NT2/D1 (cell line): ENCODE measurements at places on chromosomes 16 and 17.

GRCh38 chr16:24736758-24737157 lies 7.3 kb downstream of the TNRC6A start:
- no peak for DNase-seq

DNA sequence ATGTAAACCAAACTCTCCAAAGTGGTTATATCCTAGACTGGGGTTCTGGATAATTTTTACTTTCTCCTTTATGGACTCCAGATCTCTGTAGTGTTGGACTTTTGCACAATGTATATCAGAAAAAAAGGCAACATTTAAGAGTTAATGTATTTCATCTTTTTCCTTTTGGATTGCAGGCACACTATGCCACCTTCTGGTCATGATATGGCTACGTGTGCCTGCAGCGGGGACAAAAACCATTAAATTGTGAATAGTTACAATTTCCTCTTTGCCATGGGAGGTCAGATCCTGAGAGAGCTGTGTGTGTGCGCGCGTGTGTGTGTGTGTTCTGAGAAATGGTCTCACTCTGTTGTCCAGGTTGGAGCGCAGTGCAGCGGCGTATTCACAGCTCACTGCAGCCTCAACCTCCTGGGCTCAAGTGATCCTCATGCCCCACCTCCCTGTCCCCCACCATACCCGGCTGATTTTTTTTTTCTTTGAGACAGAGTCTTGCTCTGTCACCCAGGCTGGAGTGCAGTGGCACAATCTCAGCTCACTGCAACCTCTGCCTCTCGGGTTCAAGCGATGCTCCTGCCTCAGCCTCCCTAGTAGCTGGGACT lies 4.3 kb upstream of the SGF29 start:
- no peak for DNase-seq

DNA sequence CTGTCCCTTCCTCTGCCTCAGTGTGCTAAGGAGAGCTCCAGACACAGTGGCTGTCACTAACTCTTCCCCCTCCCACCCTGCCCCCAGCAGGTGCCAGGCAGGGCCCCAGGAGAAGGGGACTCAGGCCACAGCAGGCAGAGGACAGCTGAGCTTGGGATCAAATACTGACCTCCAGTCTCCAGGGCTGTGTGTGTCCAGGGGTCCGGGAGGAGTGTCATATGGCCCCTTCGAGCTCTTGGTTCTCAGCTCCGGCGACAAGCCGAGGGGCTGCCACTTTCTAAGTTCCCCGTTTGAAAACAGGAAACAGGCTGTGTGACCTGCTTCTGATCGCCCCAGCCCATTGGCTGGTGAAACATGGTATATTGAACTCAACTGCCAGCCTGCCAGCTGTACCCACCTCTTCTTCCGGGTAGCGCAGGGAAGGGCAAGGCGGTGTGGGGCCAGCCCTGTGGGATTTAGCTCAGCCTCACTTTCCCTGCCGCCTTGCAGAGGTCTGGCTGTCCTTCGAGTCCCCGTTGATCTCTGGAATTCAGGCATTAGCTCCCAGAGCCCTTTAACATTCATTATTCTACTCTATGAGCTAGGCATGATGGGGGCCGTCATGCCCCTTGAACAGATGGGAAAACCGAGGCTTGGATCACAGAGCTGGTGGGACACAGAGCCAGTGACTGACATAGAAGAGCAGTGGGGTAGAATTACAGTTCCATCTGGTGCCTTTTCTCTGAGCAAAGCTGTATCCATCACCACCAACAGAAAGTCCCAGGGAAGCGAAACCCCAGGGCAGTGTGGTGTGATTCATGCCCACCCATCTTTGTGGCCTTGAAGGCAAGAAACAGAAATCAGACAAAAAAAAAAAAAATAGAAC lies at the start of gene SNX20:
SNX20 (minus strand) TSS at position 292 of the 865 bp plus-strand sequence. CDS start 3,786 bp downstream, outside the sequence.
- DNase-seq: no peak

DNA sequence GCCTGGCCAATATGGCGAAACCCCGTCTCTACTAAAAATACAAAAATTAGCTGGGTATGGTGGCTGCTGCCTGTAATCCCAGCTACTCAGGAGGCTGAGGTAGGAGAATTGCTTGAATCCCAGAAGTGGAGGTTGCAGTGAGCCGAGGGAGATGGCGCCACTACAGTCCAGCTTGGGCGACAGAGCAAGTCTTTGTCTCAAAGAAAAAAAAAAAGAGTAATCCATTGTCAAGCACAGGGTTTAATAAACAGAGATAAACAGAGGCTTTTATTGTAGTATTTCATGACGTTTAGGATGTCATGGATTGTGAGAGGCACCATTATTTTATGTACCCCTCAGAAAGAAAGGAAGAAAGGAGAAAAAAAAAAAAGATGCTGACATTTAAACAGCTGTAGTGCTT lies 75.2 kb upstream of the RNU2-1 start:
- DNase-seq: no peak

DNA sequence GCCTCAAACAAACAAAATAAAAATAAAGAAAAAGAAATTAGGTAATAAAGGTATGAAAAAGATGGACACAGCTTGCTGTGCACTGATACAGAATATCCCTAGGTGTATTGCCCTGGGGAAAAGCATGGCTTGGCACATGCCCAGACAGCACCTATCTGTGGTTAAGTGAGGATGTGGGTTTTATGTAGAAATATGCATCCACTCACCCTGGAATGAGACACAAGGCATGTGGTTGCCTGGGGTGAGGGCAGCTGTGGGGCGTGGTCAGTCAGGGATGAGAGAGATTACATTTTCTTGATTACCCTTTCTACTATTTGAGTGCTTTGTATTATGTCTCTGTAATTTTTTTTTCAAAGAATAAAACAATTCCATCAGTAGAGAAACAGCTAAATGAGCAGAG lies 6.9 kb downstream of the PLLP start:
- DNase-seq: no peak

- no peak for DNase-seq
These were observed 143.8 kb upstream of the RPL38 start for GRCh38 chr17:74059479-74060240.

- no peak for DNase-seq
These were observed 54.4 kb downstream of the BPTF start for GRCh38 chr17:67879662-67880061.

DNA sequence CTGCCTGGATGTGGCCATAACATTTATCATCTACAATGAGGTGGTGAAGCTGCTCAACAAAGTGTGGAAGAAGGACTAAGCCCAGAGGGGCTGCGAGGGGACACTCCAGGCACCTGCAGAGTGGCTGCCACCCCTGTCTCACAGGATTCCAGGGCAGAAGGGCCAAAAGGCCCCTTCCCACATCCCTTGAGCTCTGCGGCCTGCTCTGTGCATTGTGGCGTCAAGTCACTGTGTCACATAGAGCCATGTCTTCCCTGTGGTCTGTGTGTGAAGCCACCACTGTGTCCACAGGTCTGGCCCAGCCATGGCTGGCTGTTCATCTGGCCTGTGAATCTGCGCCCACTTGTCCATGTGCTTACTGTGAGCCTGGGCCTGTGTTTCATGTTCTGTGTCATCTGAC lies 1714.6 kb downstream of the TP53TG3F start:
- DNase-seq: no peak

- DNase-seq: no peak
These were observed 11.4 kb downstream of the SCGB1C2 start for GRCh38 chr17:148757-149156.

GRCh38 chr16:64174327-64174726 lies 947.5 kb downstream of the CDH11 start:
- DNase-seq: no peak

DNA sequence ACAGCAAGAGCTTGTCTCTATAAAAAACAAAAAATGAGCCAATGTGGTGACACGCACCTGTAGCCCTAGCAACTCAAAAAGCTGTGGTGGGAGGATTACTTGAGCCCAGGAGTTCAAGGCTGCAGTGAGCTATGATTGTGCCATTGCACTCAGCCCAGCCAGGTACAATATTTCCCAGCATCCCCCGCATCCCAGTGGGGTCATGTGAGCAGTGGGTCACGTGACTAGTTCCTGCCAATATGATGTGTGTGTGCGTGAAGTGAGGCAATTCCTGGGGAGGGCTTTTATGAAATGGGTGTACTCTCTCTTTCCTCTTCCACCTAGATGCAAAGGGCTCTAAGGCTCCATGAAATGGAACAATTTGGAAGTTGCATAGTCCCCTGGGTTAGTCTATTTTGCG lies 81.3 kb downstream of the GSG1L start:
- DNase-seq: no peak

- no peak for DNase-seq
These were observed 139.4 kb downstream of the C16orf78 start for GRCh38 chr16:49513040-49513439.

GRCh38 chr17:38415250-38416194 lies 12.7 kb upstream of the ARHGAP23 start:
- DNase-seq: no peak

GRCh38 chr16:62254372-62254771 lies 218.1 kb upstream of the CDH8 start:
- no peak for DNase-seq

- DNase-seq: no peak
These were observed 580 bp downstream of the BCAR1 start for GRCh38 chr16:75250809-75251279.

- DNase-seq: no peak
These were observed 1.7 kb upstream of the SLC47A1 start for GRCh38 chr17:19531780-19532501.

DNA sequence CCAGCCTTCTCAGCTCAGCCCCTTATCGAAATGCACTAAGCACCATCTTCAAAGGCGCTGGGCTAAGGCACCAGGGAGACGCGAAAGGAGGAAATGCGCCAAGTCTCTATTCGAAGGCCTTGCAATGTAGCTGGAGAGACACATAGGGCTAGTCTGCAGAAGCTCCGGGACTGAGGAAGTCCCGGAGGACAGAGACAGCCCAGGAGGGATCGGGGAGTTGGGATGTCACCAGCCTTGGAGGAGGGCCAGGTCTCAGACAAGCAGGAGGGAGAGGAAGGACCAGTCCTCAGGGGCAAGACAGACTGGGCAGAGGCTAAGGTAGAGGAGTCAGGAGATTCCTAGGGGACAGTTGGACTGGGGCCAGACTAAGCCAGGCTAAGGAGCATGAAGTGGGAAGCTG lies 8.5 kb downstream of the C17orf100 start:
- DNase-seq: no peak

- DNase-seq: no peak
These were observed 26.9 kb downstream of the NSMCE1 start for GRCh38 chr16:27241658-27242057.

DNA sequence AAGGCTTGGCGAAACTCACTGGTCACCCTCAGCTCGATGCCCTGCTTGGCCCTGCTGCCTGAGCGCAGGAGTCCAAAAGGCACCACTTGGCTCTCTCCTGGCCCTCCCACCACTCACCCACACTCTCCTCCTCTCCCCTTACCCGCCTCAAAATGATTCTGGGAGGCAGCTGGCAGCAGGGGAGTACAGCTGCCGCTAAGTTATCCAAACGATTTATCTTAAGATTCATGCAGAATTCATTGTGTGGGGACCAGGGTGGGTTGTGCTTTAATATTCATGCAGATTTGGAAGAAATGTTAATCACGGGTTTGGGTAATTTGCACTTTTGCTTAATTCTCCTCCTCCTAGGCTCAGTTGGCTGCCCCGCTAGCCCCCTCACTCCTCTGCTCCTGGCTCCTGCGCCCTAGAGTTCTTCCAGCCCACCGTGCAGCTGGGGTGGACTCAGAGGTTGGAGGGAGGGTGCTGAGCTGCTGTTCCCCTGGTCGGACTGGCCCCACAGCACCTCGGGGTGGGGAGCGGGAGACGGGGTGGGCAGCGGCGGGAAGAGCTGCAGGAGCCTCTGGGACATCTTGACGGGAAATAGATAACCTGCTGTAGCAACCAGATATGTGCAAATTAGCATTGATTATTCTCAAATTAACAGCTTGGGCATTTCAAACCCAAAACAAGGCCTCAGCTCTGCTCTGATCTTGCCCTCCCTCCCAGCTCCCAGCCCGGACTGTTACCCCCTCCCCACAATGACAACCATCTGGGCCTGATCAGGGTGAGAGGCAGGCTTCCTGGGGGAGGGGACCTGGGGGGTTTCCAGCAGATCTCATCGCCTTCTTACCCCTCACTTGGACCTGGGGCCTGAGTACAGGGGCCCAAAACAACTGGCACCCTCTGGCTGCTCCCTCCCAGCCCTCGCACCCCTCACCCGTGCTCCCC lies 122.6 kb upstream of the RPL38 start:
- no peak for DNase-seq

DNA sequence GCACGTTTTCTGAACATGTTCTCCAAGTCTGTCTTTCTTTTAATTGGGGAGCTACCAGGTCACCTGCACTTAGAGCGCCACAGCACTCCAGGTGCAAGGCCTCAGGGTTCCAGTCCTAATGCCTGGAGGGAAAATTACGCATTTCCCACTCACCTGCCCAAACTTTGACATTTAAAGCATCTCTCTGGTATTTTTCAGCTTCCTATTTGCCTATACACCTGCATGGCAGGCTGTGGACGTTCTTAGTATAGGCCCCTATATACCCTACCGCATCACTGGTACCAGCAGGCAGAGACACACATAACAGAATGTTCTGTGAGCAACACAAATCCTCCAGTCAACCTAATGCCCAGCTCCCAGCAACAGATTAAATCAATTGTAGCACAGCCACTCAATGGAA lies 213.3 kb downstream of the MRTFB start:
- DNase-seq: no peak

- DNase-seq: no peak
These were observed 18.6 kb downstream of the TADA2A start for GRCh38 chr17:37425268-37425667.

DNA sequence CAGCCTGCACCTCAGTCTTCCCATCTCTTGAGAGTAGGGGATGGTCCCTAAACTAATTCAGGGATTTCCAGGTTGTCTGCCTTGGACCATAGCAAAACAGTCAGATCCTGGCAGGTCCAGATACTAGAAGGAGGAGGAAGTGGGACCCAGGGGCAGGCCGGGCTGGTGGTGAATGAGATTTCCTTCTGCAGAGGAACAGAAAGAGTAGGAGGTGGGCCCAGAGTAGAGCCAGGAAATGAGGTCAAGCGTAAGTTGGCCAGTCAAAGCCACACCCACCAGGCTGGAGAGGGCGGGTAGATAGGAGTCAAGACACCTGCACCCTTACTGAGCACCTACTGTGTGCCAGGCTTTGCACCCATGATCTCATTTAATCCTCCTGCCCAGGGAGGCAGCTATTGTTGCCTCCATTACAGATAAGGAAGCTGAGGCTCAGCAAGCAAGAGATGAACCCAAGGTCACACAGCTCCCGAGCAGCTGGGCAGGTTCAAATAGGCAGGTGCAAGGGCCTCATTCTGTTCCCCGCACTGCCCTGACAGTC lies 2.6 kb downstream of the CDH5 start:
- DNase-seq: no peak

DNA sequence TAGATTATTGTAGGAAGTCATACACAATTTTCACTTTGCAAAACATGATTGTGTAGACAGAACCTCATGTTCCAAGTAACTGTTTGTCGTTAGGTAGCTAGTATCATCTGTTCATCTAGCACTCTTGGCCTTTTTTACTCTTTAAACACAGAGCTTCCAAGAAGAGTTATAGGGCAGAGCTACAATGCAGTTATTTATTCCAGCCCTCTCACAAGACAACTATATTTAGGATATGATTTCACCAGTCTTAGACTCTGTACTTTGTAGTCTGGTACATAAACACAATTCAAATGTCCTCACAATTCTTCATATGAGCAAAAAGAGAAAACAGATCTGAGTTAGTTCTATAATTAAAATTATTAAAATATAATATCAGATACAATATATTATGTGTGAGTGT lies 37.9 kb downstream of the KCNJ2 start:
- DNase-seq: no peak

- DNase-seq: peak; percentile 32
These were observed 1.7 kb downstream of the MYOCD start for GRCh38 chr17:12667299-12667958.

- no peak for DNase-seq
These were observed 9.6 kb upstream of the LPCAT2 start for GRCh38 chr16:55499281-55499680.

- DNase-seq: no peak
These were observed 23.1 kb upstream of the DOK4 start for GRCh38 chr16:57509231-57509923.

- no peak for DNase-seq
These were observed 60.3 kb upstream of the FBXO47 start for GRCh38 chr17:39027455-39028035.
